Stimulated activated CD4-positive, alpha-beta T cell treated with anti-CD3 and anti-CD28 coated beads, Interleukin-2, amount 100 ng/mL, for 48 hours (primary cell): ENCODE measurements at places on chromosomes 13 and 19.

DNA sequence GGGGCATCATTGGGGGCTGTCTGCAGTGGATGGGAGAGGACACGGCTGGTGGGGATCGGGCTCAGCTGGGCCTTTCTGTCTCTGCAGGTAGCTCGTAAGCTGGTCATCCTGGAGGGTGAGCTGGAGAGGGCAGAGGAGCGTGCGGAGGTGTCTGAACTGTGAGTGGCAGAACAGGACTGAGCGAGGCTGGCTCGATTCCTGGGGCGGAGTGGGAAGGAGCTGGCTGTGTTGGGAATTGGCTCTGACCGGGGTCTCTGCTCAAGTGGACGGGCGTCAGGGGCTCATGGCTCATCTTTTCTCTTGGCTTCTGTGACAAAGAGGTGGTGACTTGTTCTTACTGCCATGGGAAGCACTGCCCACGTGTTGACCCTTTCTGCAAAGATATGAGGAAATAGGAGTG, 11.6 kb downstream of the TPM4 start:
- DNase-seq, result no peak

- DNase-seq, result no peak
Observed at GRCh38 chr13:46575301-46575771, 22.4 kb downstream of the LRCH1 start.

GRCh38 chr13:51058461-51059167, 52.5 kb downstream of the C13orf42 start:
- DNase-seq, result no peak

GRCh38 chr19:9937001-9937411, 691 bp upstream of the OLFM2 start:
- no peak for DNase-seq

GRCh38 chr13:44854313-44855060, 134.8 kb downstream of the NUFIP1 start:
- no peak for DNase-seq

GRCh38 chr13:67696775-67697174, 466.6 kb upstream of the PCDH9 start:
- no peak for DNase-seq

- DNase-seq, result no peak
Observed at GRCh38 chr13:35198613-35199200, 256.6 kb downstream of the NBEA start.

- no peak for DNase-seq
Observed at GRCh38 chr19:35779033-35779432, 3.7 kb downstream of the ARHGAP33 start.

- no peak for DNase-seq
Observed at GRCh38 chr13:36031490-36031889, 99.7 kb downstream of the DCLK1 start.
